NCI-H2081 treated with DMSO at 0.1 percent for 48 hours (cell line): ENCODE measurements at places on chromosomes 2 and 18.

DNA sequence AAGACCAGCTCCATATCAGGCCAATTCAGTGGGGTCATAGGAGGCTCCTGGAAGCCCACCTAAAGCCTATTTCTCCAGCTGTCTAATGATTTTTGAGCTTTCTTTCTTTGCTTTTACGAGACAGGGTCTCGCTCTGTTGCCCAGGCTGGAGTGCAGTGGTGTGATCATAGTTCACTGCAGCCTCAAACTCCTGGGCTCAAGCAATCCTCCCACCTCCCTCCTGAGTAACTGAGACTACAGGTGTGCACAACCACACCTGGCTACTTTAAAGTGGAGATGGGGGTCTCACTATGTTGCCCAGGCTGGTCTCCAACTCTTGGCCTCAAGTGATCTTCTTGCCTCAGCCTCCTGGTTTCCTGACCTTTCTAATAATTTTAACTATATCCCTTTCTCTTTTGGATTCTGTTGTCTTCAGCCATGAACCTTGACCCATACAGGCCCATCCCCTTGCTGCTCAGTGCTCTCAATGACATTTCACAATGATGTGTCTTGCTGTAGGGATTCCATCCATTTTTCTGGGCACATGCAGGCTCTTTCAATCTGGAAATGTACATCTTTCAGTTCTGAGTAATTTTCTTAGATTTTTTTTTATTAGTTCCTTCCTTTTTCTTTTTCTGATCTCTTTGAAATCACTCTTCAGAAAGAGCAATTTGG is 29.7 kb downstream of the GNLY start:
- DNase-seq: no peak

GRCh38 chr2:43270930-43271615 is 44.7 kb upstream of the ZFP36L2 start:
- DNase-seq: no peak

DNA sequence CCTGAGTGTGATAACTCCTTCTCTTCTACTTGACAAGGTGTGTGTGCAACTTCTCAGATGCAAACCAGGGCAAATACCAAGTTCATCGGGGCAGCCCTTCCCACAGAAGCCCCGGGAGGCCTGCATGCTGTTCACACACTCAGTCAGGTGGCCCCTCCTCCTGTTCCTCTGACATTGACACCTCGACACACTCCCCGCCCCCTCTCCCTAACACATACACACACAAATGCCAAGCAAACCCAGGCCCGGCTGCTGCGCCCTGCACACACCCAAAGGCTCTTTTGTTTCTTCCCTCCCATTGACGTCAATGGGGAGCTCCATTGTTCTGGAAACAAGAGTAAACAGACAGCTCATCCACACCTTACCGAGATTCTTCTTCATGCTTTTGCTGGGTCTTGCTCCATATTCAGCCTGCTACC is 1.7 kb upstream of the PER2 start:
- DNase-seq: no peak

- DNase-seq: no peak
Observed at GRCh38 chr2:218392891-218393462, 6.7 kb upstream of the CTDSP1 start.

GRCh38 chr2:42297322-42297936 is 63.6 kb downstream of the COX7A2L start:
- no peak for DNase-seq

GRCh38 chr2:38947241-38948239 is 57.9 kb downstream of the ARHGEF33 start:
- peak; percentile 27 for DNase-seq

DNA sequence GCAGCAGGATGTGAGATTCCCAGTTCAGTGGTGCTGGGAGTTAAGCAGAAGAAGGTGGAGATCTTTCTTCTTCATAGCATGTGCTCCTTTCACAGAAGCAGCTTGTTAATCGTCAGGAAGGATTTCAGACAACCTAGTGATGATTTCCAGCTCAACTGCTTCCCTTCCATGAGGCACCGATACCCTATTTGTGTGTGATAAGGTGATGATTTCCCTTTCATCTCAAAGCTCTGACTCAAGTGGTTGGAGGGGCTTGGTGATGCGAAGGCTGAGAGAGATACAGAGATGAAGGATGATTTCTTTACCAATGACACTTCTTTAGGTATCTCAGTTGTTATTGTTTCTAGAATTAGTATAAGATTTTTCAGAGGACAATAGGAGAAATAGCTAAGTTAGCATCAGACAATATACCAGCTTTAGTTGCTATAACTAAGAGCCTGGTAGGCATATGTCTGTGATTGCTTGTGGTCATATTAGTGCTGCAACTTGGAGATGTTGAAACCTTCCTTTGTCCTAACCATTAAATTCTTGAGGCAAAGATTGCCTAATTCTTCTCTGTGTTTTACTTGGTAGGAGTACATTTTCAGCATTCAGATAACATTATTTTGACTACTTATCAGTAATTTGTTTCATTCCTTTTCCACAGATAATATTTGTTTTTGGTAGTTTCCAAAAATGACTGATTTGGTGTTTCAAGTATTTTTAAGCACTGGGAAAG is 111.3 kb downstream of the PLCL1 start:
- DNase-seq: no peak

DNA sequence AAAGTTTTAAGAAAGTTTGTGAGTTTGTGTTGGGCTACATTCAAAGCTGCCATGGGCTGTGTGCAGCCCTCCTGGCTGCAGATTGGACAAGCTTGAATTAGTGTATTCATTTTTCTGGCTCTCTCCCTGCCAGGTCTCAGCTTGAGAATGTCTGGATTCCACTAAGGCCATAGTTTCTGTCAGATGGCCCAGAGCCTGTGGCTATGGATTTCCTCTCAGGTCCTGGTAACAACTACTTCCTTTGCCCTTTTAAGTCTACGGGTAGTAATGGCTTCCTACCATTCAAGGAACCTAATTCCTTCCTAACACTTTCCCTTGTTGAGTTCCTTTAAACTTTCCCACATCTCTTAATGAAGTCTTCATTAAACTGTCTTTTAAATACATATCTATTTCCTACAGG is 24.3 kb upstream of the PSMD14 start:
- DNase-seq: no peak

DNA sequence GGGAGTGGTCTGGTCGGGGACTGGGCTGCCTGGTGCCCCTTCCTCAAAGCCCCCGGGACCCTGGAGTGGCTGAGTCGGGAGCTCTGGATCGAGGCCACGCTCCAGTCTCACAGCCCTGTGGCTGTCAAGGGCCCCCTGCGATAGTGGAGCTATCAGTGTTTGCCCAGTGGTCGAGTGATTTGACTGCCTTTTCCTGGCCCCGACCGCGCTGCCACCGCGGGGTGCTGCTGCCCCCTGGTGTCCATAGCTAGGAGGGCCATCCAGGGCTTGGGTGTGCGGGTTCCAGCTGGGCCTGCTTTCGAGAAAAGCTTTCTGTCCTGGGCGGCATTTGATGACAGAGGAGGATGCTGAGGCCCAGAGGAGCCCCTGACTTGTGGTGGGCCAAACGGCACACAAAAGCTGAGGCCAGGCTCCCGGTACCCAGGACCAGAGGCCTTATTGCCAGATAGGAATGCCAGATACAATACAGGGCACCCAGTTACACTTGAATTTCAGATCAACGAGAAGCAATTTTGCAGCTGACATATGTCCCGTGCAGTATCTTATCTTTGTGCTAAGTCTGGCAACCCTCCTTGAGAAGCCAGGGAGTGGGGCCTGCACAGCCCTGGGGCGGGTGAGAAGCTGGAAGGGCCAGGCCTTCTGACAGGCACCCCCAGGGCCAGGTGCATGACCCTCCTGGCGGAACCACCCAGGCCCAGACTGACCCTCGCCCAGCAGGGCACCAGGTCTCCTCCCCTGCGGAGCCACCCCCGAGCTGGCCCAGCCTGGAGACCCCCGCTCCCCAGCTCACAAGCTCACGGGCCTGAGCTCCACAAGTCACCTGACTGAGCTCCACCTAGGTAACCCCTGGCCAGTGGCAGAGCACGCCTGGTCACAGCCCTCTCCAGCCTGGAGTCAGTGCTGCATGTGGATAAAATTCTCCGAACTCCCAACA is 13.0 kb downstream of the ODC1 start:
- DNase-seq: no peak

DNA sequence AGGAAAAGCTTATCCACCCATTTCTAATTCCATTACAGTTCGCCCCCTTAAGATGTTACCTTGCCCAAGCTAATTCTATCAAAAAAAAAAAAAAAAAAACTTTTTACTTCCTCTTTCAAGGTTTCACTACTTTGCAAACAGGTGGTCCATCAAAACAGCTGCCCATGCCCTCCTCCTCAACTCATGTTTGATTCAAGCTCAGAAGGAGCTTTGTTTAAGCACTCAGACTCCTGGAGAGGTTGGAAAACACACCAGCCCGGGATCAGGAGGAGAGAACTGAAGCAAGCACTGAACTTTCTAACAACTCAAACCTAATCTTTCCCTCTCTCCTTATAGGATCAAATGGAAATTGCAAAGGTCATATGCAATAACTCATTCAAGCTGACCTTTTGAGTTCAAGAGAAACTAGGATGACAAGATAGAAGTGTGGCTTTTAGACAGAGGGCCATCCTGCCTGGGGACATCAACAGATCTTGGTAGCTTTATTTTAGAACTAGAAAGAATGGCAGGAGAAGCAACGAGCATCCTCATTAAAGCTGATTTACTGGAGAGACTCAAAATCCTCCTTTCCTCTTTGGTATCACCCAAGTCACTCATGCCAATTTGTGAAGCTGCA is 28.3 kb upstream of the FZD7 start:
- no peak for DNase-seq

GRCh38 chr2:98507891-98508708 is 63.4 kb downstream of the INPP4A start:
- DNase-seq: no peak

- DNase-seq: no peak
Observed at GRCh38 chr2:18903750-18904149, 314.4 kb upstream of the NT5C1B start.
